ENCODE measurements at places on chromosomes 2 and 18. TPM values are rescaled to one million over a fixed set of nuclear protein-coding genes. Genes with fewer than 3 reads are reported as not detected.

DNA sequence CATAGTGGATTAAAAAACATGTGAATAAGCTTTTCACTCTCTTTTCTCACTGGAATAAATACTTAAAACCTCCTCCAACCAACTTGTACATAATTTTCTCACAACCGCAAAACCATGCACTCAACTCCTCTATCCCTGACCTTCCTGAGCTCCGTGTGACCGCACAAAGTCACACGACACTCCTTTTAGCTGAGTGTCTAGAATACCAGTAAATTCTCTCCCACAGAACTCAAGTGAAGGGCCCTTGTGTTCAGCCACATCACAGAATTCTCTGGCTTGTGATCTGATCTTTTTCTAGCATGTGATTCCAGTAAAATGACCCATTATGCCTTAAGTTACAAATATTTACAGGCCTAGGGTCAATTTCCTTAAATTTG is 91.2 kb upstream of the ARL4C start:
- no peak overlapping the region for H3K4me3 ChIP-seq
- peaks cover 23% of the 10 kb centered on the region for H3K4me1 ChIP-seq
- H3K36me3 ChIP-seq, result no peaks in the 10 kb centered on the region
- H3K27ac ChIP-seq, result peak overlapping the region; percentile 72

DNA sequence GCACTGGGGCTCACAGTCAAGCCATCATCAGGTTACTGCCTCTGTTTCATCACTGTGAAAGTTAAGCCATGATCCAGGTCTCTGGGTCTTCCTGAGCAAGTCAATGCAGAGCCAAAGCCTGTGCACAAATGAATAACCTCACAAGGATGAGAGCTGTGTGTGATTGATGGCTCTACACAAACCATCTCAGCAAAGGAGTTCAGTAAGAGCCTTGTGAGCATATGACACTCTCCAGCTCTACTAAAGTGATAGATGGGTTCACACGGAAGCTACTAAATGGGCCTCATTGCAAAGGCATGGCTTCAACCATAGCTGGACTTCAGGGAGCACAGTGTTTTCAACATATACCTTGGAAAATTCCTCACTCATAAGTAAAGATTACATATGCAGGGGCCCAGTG is 101.5 kb downstream of the AFF3 start:
- H3K4me3 ChIP-seq, result no peak overlapping the region
- no peak for DNase-seq
- H3K36me3 ChIP-seq, result peaks cover 53% of the 10 kb centered on the region

DNA sequence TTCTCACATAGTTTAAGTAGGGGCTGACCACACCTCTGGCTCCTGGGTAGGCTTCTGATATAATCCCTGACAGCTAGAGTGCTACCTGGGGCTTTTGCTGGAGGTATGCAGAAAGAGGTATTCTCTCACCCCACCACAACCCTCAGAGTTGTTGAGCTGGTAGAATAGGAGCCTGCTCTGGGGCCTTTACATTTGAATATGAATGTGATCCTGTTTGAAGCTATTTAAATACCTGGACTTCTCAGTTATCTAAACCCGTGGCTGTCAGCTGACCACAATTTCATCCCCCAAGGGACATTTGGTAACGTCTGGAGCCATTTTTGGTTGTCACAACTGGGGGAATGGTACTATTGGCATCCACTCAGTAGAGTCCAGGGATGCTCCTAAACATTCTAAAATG is 669.1 kb downstream of the SATB2 start:
- no peak overlapping the region for H3K27ac ChIP-seq
- DNase-seq, result no peak
- H3K27me3 ChIP-seq, result peaks cover 2% of the 10 kb centered on the region
- no peaks in the 10 kb centered on the region for H3K4me1 ChIP-seq
- no peak overlapping the region for H3K4me3 ChIP-seq

DNA sequence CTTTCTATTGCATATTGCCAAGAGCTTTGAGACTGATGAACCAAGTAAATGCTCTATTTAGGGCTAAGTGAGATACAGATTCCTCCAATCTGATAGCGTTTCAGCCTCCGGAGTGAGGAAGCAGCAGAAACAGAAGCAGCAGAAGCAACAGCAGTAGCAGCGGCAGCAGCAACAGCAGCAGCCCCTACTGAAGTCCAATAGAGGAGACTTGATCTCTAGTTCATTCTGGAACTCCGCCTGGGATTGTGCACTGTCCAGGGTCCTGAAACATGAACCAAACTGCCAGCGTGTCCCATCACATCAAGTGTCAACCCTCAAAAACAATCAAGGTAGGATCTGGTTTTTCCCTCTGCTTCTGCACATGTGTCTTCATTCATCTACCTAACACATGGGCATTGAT is at the start of gene DPP10:
Gene DPP10, plus strand, starts transcription at position 132 of the 400 bp plus-strand sequence.
- H3K4me3 ChIP-seq, result no peak within 1 kb of the TSS
- H3K36me3 ChIP-seq, result no peaks in the 10 kb centered on the region
- no peak for DNase-seq
- no peak within 1 kb of the TSS for H3K27ac ChIP-seq

Gene DSG3
- not detected for total RNA-seq

Gene PTPN4
- 21.4 TPM for total RNA-seq

All from osteocyte (in vitro differentiated cells).